ENCODE measurements at places on chromosomes 5 and 9.

GRCh38 chr5:42715785-42716184, 40.8 kb upstream of the CCDC152 start:
- DNase-seq: peak; percentile 69

GRCh38 chr5:57435701-57436134, 46.9 kb downstream of the ACTBL2 start:
- DNase-seq: no peak

DNA sequence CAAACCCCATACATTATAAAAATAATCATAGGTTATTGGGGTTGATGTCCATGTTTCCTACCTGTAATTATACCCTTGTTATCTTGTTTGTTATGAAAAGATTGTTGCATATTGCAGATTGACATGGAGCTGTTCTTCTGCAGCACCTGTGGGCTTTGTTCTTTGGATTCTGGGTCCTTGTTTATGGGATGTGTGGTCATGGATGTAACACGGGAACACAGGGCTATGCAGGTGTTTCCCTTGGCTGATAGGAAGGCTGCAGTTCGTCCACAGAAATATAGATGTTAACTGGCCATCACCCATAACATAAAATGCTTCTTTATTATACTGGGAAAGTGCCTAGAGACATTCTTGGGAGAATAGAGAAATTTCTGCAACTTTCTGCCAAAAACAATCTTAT, 77.9 kb downstream of the FBXL7 start:
- no peak for DNase-seq

- DNase-seq: peak; percentile 52
Observed at GRCh38 chr9:127903557-127904475, 4.4 kb upstream of the ST6GALNAC6 start.

DNA sequence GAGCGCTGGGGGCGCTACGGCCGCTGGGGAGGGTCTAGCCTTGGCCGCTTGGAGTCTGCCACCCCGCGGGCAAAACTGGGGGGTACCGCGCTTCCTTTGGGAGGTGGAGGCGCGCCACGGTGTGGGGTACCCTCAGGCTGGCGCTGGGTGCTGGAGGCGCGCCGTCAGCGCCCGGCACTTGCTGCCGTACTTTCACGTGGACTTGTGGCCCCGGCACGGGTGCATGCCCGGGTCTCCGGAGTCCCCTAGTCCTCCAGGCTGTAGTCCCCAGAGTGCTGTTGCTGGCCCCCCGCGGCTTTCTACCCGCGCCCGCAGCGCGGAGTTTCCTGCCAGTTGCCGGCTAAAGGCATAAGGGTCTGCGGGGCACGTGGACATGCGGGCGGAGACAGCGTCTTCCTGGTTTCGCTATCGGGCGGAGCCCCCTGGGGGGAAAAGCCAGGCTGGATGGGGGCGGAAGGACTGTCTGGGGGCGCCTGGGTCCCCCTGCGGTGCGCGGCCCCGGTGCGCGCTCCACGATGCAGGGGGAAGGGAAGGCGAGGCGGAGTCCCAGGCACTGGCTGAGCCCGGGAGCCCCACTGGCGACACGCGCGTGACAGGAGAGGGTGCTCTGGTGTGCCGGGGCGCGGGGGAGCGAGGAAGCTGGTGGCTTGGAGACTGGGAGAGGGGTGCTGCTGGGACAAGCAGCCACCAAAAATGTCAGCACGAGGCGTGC, 666 bp downstream of the PPARGC1B start:
- DNase-seq: peak; percentile 66

All from suppressor macrophage (primary cell).